PC-9 (cell line): ENCODE measurements at places on chromosomes 16 and 17.

DNA sequence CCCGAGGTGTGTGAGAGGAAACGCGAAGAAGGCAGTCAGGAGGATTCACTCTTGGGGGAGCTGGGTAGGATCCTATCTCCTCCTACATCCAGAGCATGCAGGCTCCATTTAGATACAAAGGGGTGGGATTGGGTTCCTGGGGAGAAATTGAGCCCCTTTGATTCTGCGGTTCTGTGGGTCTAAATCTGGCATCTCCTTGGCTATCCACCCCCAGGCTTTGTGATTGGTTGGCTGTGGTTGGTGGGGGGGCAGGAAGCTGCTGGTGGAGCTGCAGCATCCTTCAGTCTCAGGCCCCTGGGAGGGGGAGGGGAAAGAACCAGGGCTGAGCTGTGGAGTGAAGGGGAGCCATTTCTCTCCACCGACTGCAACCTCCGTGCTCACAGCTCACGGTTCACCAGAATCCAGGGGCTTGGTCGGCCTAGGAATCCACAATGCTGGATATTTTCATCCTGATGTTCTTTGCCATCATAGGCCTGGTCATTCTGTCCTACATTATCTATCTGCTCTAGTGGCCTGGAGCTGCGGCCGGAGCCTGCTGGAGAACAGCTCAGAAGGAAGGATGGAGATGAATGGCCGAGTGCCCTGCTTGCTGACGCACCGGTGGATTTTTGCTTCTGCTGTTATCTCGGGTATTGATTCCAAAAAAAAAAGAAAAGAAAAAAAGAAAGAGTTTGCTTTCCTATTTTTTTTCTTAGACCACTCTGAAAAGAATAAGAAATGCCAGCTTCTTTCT lies at the start of gene LASP1NB:
Gene LASP1NB (plus strand): TSS at position 352 of the 733 bp plus-strand sequence.
- no peak for DNase-seq

- no peak for DNase-seq
Observed at GRCh38 chr17:47165137-47165536, 24.0 kb downstream of the CDC27 start.

DNA sequence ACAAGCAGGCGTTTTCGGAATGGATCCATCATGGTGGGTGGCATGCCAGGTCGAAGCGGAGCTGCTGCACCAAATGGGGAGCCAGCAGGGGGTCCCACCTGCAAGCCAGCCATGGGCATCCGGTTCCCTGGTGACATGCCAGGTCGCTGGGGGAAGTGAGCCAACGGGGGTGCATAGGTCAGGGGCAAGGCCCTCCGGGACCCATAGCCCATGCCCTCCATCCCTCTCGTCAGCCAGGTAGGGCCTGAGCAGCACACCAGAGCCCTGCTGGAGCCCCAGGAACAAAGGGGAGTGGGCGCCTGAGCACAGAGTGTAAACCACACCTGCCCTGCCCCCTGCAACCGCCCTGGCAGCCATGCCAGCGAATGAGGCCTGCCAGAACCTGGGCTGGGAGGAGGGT lies 5.0 kb downstream of the SMARCD2 start:
- no peak for DNase-seq

- DNase-seq = no peak
Observed at GRCh38 chr16:4455081-4455480, 19.3 kb downstream of the NMRAL1 start.

DNA sequence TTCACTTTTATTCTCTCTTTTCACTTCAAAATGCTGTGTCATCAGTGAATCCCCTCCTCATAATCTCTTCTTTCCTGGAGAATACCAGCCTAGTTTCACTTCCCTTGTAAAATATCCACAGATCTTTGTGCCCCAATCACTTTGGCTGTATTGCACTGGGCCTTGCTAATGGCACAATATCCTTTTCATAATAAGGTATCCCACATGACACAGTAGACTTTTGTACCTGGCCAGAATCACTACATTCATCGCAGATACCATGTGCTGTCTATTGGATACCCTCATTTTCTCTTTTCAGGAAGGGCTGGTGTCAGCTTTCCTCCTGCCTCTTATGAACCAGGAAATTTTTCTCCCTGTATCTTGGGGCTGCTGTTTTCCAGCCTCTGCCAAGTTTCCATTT lies 25.7 kb upstream of the TOX3 start:
- DNase-seq = no peak

GRCh38 chr16:22888791-22889190 lies 74.8 kb downstream of the HS3ST2 start:
- DNase-seq = no peak

GRCh38 chr17:80453998-80454556 lies 22.3 kb downstream of the NPTX1 start:
- DNase-seq = no peak
